ENCODE measurements at places on chromosomes 13 and 19. TPM values are rescaled to one million over a fixed set of nuclear protein-coding genes. Genes with fewer than 3 reads are reported as not detected.

DNA sequence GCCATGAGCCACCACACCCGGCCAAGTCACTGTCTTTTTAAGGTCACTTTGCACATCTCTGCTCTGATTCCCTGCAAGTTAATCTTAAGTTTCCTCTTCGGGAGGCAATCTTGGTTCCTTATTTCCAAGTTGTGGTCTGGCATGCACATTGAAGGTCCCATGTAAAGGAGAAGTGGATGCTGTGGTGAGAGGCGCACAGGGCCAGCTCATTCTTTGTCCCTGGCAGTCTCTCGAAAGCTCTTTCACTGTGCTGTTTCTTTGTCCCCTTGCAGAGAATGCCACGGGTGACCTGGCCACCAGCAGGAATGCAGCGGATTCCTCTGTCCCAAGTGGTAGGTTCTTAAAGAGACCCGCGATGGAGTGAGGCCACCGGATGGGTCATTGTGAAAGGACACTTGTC lies 16.4 kb upstream of the C19orf33 start:
- DNase-seq: no peak

DNA sequence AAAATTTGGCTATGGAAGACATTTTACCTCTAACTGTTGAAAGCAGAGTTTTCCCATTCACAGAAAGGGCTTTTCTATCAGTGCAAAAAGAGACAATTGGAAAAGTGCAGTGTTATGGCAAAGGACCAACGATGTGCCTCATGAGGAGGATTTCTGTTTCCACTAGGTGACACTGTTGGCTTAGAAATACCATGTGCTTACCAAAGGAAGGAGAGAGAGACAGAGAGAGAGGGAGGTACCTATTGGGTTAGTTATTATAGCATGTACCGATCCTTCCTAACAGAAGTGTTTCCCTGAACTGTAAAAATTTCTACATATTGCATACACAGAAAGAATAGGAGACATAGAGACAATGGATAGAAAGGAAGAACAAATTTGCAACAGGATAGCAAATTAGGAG lies 23.9 kb upstream of the PSG4 start:
- no peak for DNase-seq

GRCh38 chr13:27005976-27006518 lies 165.6 kb downstream of the USP12 start:
- no peak for DNase-seq

- no peak for DNase-seq
Measured at GRCh38 chr13:46373623-46374022, 13.4 kb downstream of the RUBCNL start.

DNA sequence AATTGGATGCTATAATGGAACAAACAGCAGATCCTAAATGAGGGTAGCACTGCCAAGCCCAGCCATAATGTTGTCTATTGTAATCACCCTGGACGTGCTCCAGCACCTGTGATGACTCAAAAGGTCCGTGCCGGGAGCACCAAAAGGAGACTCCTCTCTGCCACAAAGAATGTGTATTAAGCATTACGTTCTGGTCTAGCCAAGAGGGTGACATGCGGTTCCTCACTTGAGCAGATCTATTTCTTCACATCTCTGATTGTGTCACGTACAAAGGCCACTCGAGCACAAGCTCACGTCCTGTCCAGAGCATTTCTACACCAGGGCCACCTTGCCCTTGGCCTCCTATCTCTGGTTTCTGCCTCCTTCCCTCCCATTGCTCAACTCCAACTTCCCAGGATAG lies 219.9 kb upstream of the IRS2 start:
- DNase-seq: no peak

- peak; percentile 80 for DNase-seq
Measured at GRCh38 chr19:47428177-47428894, 9.0 kb upstream of the MEIS3 start.

DNA sequence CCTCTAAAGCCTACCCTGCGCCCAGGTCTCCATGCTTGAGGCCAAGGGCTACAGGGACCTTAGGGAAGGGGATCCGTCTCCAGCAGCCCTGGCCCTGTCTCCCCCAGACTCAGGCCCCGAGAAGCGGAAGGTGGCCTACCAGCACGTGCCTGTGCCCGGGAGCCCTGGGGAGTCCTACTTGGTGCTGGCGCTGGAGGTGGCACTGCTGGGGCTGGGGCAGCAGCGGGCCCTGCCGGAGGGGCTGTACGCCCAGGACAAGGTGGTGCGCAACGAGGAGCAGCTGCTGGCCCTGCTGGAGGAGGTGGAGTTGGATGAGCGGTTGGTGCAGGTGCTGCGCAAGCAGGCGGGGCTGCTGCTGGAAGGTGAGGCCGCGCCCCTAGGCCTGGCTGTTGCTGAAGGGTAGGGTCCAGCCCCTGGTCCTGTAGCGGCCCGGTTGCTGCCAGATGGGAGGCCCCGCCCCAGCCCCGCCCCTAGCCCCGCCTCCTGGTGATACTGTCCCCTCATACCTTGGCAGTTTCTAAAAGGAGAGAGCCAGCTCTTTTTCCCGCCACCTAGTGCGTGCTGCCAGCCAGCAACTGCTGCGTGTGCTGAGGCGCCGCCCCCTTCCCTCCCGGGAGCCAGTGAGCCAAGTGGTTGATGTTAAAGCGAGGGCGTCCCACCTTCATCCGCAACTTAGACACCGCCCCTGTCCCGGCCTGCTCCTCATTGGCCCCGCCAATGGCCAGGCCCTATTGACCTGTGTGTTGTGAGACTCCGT lies 22.6 kb downstream of the ZSWIM4 start:
- no peak for DNase-seq

- DNase-seq: no peak
Measured at GRCh38 chr13:34207872-34208271, 389.9 kb downstream of the RFC3 start.

GRCh38 chr13:57918086-57918485 lies 286.5 kb downstream of the PCDH17 start:
- DNase-seq: no peak

GRCh38 chr13:109275852-109276251 lies 510.5 kb downstream of the IRS2 start:
- no peak for DNase-seq

GRCh38 chr13:80171096-80171495 lies 169.8 kb downstream of the SPRY2 start:
- no peak for DNase-seq

- DNase-seq: no peak
Measured at GRCh38 chr19:12137221-12137940, 2.8 kb downstream of the ZNF20 start.

DNA sequence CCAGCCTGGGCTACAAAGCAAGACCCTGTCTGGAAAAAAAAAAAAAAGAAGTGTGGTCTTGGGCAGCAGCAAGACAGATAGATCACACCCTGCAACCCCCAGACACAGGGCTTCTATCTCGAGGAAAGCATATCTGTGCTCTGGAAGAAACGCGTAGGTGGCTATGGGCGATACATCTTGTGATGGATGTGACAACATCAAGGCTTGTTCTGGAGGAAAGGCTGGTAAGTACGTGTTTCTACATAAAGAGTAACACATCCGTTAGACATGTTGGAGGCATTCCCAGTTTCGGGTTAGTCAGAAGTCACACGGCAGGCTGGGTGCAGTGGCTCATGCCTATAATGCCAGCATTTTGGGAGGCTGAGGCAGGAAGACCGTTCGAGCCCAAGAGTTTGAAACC lies 6.6 kb upstream of the DHDH start:
- DNase-seq: no peak

DNA sequence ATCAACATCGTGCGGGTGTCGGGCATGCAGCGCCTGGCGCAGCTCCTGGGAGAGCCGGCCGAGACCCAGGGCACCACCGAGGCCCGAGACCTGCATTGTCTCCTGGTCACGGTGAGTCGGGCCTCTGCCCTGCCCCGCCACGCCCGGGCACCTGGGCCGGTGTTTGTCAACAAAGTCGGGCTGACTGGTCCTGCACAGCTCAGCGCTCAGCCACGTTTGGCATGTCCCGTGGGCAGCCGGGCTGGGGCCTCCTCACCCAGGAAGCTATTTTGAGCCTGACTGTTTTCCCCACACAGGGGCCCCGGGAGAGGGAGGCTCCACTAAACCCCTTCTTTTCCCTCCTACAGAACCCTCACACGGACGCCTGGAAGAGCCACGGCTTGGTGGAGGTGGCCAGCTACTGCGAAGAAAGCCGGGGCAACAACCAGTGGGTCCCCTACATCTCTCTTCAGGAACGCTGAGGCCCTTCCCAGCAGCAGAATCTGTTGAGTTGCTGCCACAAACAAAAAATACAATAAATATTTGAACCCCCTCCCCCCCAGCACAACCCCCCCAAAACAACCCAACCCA lies 1.3 kb downstream of the GADD45B start:
- peak; percentile 61 for DNase-seq

DNA sequence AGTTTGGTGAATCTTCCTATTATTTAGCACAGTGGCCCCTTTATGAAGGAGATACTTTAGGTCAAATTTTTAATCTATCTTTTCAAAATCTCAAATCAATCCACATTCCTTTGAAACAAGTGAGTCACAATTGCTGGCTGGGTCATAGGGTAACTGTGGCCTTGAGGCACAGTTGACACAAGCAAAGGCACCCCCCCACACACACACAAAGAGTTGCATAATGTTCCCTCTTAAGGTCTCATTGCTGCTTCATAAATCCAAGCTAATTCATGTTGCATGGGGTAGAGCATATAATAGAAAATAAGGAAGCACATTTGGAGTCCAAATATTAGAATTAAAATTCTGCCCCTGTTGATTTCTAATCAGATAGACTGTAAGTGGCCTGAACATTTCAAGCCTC lies 171.5 kb downstream of the DLEU7 start:
- no peak for DNase-seq

DNA sequence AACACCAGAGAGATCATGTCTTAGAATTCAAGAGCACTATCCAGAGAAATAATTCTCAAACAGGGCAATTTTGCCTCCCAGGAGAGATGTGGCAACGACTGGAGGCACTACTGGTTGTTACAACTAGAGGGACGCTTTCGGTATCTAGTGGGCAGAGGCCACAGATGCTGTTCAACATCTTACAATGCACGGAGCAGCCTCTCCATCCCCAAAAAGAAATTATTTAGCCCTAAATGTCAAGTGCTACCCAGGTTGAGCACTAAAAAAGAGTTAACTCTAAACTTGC lies 78.6 kb downstream of the ABCC4 start:
- DNase-seq: no peak

DNA sequence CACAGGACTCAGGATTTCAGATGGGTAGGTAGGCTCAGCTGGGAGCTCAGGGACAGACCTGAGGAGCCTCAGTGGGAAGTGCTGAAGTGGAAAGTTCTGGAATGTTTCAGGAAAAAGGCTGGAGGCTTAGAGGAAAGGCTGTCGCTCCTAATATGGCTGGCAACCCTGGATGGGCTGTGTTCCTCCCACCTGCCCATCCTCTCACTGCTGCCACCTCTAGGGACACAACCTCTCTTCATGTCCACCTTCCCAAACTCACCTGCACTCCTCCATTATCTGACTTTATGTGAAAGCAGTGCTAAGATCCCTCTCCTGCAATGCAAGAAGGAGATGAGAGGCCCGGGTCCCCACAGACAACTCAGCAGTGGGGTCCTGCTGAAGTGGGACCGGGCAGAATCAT lies 5.8 kb upstream of the CEACAM21 start:
- no peak for DNase-seq

- peak; percentile 43 for DNase-seq
Measured at GRCh38 chr13:110187641-110188161, 119.3 kb downstream of the COL4A1 start.

DNA sequence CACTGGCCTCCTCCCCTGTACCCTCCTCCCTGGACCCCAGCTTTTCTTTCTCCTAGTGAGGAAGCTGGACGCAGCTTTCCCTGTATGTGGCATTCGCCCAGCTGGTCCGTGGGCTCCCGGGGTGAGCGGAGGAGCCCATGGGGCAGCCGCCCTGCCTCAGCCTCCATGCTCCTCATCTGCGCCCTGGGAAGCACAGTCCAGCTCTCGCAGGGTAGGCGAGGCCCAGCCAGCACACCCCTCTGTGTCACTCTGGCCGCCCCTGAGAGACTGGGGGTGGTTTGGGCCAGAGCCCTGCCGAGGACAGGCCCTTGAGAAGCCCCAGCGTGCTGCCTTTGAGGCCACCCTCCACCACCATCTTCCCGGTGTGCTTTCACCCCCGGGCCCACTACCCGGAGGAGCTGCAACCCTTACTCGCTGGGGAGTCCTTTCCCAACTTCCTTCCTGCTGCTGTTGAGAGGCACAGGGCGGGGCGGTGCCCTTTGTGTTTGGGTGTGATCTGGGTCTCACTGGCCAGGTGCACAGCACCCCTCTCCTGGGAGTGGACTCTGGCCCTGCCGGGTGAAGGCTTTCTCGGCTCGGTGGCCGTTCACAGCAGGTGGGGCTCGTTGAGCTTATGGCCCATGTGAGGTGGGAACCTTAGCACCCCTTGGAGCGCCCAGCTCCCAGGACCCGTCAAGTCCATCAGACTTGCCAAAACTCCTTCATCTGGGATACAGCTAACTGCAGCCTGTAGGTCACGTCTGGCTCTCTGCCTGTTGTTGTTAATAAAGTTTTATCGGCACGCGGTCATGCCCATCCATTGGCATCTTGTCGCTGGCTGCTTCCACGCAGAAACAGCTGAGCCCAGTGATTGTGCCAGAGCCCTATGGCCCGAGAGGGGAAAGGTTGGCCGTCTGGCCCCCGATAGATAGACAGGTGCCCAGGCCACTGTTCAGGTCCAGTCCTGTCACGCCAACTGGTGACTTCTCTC lies 3.2 kb downstream of the NCLN start:
- DNase-seq: no peak

DNA sequence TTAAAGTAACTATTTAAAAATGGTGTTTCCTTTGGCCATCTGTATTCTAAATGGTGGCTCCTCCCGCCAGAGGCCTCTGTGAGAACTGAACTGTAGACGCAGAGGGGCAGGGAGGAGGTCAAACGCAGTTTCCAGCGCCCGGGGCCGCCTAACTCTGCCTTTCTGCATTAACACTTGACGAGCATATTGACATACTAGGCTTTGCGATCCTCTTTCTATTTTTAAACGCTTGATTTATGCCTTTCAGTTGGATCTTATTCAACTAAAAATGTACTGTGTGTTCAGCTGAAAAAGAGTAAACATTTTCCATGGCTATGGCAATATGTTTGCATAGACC lies 74.7 kb downstream of the SPACA7 start:
- no peak for DNase-seq

DNA sequence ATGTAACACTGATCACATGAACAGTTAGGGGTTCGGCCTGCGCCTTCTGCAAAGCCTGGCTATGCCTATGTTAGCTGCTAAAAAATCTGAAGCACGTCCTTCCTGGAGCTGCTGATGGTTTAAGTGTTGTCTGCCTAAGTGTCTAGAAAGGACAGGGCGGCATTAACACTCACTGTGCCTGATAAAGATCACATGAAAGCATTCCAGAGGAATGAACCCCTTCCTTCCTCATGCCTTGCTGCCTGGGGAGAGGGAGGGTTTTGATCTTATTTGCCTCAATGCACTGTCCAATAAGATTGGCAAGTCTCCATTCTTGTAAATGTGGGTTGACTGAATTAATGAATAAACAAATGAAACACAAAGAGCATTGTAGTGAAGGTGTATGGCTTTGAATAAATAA lies 5.2 kb downstream of the DOCK9 start:
- no peak for DNase-seq

The EBPL gene
- total RNA-seq: 4.2 TPM

The PSG11 gene
- total RNA-seq: not detected

The DENND1C gene
- 4.0 TPM for total RNA-seq

The OVOL3 gene
- total RNA-seq: not detected

The CEACAM3 gene
- total RNA-seq: 0.47 TPM

The ANGPTL8 gene
- not detected for total RNA-seq

The SHISA2 gene
- not detected for total RNA-seq

The ALOX5AP gene
- 1.1 TPM for total RNA-seq

The ZNF229 gene
- 6.8 TPM for total RNA-seq

Data from heart right ventricle (tissue), 16 donors.